NCI-H1048 (cell line): ENCODE measurements at places on chromosomes 16 and 17.

DNA sequence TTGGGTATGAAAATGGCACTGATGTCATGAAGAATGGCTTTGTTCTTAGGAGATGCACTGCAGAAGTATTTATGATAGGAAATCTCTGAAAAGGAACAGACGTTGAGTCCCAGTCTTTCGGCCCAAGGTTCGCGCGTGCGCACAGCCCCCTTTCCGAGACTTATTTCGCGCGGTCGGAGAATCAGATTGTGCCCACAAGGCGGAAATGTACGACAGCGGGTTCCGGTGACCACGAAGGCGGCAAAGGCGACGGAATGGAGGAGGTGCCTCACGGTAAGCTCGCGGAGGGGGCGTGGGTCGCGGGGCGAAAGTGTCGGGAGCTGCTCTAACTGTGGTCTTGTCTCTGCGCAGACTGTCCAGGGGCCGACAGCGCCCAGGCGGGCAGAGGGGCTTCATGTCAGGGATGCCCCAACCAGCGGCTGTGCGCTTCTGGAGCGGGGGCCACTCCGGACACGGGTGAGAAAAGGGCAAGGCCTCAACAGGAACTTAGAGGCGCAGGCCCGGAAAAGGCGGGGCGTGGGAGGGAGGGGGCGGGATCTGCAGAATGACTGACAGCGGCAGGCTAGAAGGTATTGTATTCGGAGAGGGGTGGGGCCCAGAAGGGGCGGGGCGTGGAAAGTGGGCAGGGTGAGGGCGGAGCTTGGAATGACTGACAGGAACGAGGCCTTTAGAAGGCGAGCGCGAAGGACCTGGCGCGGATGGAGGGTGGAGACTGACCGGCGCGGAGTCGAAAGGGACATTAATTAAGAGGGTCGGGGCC is at the start of gene NUBP1:
Gene NUBP1 (plus strand): TSS at position 233 of the 760 bp plus-strand sequence. CDS start 22 bp downstream, at position 255.
- DNase-seq: peak; percentile 54

DNA sequence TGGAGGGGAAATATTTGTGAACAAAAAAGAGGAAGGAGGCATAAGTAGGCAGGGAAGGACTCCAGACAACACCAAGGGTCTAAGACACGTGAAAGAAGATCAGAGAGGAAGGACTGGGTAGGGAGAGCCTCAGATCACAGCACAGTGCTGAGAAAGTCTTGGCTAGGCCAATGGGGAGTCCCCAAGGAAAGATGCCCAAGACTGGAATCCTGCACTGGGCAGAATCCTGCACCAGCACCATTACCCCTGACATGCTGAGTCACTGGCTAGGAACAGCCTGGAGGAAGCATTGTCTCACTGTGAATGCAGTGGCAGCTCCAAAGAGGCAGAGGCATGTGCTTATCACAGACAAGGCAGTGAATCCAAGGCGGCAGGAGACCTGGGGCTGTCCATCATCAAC is 19.2 kb downstream of the CLEC19A start:
- no peak for DNase-seq

GRCh38 chr17:82458885-82459424 is 414 bp downstream of the NARF start:
- no peak for DNase-seq

GRCh38 chr17:10837921-10838320 is at the start of gene PIRT:
Gene PIRT (minus strand): TSS chr17:10838087. CDS start chr17:10825645, 12,442 bp downstream.
- no peak for DNase-seq

GRCh38 chr16:48438414-48438813 is 53.2 kb upstream of the SIAH1 start:
- no peak for DNase-seq

DNA sequence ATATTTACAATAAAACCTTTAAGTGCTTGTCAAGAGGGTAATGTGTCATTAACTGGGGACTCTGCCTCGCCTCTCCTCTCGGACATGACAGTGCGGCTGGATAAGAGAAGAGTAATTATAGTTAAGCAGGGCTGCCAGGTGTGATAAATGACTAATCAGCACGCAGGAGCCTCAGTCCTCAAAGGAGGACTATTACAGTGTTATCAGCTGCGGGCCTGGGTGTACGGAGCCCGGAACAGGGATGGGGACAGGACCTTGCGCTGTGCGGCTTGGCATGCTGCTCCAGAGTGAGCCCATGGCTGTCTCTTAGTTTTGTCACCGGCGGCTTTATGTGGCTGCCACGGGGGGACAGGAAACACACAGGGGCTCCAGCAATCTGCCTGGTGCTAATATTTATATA is 607.2 kb downstream of the MAF start:
- no peak for DNase-seq

GRCh38 chr16:25988084-25988483 is 296.3 kb downstream of the HS3ST4 start:
- no peak for DNase-seq

- peak; percentile 46 for DNase-seq
Observed at GRCh38 chr17:43360376-43360738, 38.4 kb upstream of the ARL4D start.

DNA sequence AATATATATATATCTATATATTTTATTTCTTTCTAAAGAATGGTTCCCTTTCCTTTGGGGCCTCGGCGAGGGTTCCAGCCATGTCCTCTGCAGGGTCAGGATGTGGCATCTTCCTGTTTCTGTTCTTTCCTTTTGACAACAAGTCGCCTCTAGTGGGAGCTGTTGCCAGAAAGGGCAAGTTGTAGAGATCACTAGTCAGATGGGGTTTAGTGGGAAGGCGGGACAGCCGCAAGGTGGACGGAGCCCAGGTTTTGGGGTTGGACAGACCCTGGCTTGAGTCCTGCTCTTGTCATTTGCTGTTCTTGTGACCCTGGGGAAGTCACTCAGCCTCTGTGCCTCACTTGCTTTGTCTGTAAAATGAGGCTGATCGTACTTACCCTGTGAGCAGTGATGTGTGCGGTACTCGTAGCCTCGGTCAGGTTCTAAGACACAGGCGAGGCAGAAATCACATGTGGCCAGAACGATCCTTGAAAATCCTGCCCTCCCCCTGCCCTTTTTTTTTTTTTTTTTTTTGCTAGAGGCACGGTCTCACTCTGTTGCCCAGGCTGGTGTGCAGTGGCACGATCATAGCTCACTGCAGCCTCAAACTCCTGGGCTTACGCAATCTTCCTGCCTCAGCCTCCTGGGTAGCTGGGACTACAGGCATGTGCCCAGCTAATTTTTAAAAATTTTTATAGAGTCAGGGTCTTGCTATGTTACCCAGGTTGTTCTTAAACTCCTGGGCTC is 80.1 kb downstream of the ABCC6 start:
- DNase-seq: no peak

DNA sequence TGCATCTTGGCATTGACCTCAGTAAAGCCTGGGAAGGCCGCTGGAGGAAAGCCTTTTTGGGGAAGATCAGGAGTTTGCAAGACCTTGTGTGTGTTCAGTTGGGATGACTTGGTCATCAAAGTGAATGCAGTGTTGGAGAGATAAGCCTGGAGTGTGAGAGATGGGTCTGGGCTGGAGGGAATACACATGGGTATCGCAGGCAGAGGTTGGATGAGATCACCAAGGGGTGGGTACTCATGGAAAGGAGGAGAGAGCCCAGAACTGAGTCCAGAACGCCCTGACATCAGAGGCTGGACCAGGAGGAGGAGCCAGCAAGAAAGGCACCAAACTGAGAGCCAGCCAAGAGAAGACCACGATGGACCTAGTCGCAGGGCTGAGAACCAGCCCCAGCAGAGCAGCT is 35.2 kb downstream of the SDK2 start:
- DNase-seq: no peak

GRCh38 chr17:51439395-51440229 is 179.3 kb downstream of the UTP18 start:
- no peak for DNase-seq

DNA sequence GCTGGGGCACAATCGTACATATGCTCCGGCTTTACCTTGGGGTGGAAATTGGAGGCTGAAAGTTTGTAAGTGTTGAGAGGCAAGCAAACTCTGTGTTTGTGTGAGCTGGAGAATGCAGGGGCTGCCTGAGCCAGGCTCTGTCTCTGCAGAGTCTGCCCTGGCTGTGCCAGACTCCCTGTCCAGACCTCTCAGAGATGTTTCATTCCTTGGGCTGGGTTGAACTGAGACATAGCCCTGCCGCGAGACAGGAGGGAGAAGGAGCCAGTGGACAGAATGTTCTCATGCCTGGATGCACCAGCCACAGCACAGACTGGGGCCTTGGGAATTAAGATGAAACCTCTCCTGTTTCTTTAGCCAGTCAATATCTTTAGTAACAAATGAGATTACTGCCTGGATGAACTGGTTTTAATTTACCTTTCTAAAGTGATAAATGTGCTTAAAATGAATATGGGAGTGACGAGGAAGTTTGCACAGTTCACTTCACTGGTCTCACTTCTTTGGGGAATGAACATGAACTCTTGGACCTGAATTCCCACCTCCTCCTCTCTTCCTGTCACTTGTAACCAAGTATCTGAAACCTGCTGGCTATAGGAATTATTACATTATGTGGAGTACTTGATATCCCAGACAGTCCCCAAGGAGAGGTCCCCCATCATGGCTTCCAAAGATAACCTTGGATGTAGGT is 40.1 kb downstream of the YPEL2 start:
- no peak for DNase-seq

DNA sequence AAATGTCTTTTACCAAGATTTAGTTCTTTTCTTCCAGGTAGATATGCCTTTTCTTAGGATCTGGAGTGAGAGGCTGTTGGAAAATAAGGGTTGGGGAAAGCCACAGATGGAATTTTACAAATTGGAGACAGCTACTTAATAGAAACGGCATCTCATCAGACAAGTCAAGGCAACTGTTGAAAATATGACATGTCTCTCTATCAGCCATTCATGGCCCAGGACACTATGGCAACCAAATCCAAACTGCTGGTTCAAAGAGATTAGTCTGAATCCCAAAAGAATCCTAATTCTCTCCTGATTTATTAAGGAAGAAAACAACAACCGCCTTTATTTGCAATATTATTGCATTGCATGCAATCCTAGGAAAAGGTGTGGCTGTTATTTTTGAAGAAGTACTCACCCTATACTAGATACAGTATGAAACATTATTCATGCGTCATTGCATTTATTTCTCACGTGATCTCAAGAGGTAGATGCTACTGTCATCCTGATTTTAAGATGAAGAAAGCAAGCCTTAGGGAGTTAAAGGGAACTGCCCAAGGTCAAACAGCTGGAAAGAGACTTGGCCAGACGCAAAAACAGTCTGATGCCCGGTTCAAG is 12.6 kb upstream of the CEP20 start:
- DNase-seq: no peak

- no peak for DNase-seq
Observed at GRCh38 chr17:75181608-75182318, 996 bp downstream of the SUMO2 start.

GRCh38 chr16:12664164-12664733 is 139.4 kb downstream of the CPPED1 start:
- DNase-seq: no peak

GRCh38 chr17:75110234-75110937 is 617 bp downstream of the ARMC7 start:
- DNase-seq: no peak

DNA sequence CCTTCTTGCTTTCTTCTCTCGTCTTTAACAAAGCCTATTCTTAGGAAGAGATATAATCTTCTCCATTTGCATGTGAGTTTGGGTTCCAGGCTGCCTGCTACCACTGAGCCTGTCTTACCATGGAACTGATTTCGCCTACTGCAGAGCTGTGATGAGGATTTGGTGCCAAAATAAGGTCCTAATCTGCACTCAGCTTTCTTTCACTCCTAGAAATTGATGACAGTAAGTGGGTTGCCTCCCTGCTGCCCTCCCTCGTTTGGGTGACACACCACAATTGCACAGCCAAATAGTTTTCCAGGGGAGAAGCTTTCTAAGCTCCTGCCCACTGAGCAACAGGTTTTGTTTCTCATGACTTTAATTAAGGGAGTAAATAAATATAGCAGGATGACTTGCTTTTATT is 25.1 kb upstream of the ASIC2 start:
- DNase-seq: no peak

DNA sequence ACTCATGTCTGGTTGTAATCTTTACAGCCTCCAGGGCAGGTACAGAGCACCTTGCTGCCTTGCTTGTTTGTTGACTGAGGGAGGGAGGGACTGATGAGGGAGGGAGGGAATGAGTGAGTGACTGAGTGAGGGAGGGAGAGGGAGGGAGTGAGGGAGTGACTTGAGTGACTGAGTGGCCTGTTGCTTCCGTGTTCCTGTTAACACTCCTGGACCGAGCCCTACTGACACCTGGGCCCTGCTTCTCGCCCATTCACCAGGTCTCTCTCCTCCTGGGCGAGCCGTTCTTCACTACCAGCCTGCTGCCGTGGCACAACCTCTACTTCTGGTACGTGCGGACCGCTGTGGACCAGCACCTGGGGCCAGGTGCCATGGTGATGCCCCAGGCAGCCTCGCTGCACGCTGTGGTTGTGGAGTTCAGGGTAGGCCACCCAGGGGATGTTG is 41.2 kb downstream of the PRMT7 start:
- DNase-seq: no peak

DNA sequence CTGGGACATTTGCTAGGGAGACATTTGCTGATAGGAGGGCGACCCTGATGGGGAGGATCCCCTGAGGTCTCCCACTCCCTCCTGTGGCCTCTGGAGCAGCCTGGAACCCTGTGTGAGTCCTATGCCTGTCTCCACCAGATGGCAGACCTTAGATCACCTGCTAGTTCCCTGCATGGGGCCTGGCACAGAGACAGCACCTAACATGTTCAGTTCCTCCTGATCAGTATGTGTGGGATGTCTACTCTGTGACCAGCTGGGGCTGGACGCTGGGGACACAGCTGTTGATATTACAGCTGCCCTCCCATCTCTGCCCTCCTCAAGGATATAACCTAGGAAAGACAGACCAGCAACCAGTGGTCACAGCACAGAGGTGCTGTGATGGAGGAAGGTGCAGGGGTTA is 1.1 kb upstream of the ADCY7 start:
- no peak for DNase-seq

- no peak for DNase-seq
Observed at GRCh38 chr17:31400481-31400950, 9.0 kb downstream of the RAB11FIP4 start.

GRCh38 chr17:73595479-73595878 is 48.8 kb downstream of the SDK2 start:
- no peak for DNase-seq

GRCh38 chr17:31313982-31314781 is at the start of gene EVI2B:
Gene EVI2B (minus strand): TSS chr17:31314054. CDS start chr17:31305609, 8,445 bp downstream.
- no peak for DNase-seq

GRCh38 chr16:70766658-70767057 is 34.3 kb downstream of the VAC14 start:
- DNase-seq: no peak

DNA sequence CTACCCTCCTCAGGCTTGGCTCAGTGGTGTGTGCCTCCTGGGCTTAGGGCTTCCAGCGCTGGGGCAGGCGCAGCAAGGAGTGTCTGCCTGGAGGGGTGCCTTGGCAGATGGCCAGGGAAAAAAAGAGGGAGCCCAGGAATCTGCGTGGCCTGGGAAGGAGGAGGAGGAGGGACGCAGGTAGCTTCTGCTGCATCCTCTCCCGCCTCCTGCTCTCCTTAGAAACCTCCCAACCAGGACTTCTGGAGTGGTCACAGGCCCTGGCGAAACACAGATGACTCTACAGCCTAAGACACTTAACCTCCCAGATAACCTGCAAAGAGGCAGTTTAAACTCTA is 7.3 kb upstream of the BCAR1 start:
- no peak for DNase-seq

- DNase-seq: no peak
Observed at GRCh38 chr17:13352747-13353415, 248.8 kb downstream of the HS3ST3A1 start.

GRCh38 chr16:54317101-54317611 is 30.6 kb upstream of the IRX3 start:
- DNase-seq: no peak

GRCh38 chr16:81633147-81633619 is 145.9 kb upstream of the PLCG2 start:
- DNase-seq: no peak
